ENCODE measurements at places on chromosomes 5 and 9.
A peak's percentile ranks its signal among the peaks of the same experiment; 100 is the strongest.

- DNase-seq, result no peak
These were observed 111.1 kb upstream of the CKMT2 start for GRCh38 chr5:81121836-81122630.

- DNase-seq, result no peak
These were observed 175.5 kb upstream of the SLC30A5 start for GRCh38 chr5:68918306-68918705.

DNA sequence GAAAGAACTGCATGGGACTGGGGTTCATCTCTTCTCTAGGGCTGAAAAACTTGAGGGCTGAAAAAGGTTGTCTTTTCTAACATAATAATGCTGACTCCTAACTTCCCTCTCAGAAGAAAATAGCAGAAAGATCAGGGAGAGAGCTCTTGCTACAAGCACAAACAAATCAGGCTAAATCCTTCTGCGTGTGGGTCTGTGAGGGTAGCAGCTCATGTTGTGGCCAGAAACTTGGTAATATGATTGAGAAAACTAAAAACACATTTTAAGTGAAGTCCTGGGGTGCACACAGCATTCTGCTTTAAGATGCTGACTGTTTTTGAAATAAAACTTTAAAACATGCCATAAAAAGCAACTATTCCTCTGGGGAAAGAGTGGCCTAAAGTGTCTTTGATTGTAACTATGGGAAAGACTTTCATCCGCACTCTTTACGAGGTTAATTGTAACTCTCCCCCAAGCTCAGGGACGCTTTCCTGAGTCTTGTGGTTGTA lies 56.7 kb downstream of the SAXO1 start:
- no peak for DNase-seq

GRCh38 chr5:31807789-31808540 lies 169.0 kb downstream of the PDZD2 start:
- DNase-seq, result no peak

- DNase-seq, result peak; percentile 80
These were observed 16.7 kb upstream of the HSD17B4 start for GRCh38 chr5:119435436-119436132.

DNA sequence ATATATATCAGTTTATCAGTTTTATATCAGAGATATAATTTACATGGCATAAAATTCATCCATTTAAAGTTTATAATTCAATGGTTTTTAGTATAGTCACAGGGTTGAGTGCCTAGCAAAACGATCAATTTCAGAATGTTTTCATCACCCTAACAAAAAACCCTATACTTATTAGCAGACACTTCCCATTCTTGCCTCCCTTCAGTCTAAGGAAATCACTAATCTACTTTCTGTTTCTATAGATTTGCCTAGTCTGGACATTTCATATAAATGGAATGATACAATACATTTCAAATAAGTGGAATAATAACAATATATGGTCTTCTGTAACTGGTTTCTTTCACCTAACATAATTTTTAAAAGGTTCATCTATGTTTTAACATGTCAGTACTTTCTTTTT lies 9.6 kb upstream of the LNPEP start:
- DNase-seq, result no peak

GRCh38 chr9:129355631-129356030 lies 177.6 kb upstream of the IER5L start:
- no peak for DNase-seq

DNA sequence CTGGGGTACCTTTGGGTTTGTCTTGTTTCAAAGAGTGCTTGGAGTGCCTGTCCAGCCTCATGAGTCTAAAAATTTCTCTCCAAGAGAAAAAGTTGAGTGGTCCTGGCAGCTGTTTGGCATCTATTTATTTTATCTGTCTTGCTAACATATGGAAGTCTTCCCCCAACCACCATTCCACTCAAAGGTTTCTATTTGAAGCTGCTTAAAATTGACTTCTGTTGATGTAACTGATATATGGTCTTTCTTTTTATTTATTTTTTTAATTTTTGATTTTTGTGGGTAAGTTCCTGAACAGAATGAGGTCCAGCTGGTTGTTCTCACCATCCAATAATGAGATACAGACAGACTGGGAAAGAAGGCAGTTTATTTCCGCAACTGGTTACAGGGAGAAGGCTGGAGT lies 178.7 kb upstream of the SGCD start:
- DNase-seq, result no peak

DNA sequence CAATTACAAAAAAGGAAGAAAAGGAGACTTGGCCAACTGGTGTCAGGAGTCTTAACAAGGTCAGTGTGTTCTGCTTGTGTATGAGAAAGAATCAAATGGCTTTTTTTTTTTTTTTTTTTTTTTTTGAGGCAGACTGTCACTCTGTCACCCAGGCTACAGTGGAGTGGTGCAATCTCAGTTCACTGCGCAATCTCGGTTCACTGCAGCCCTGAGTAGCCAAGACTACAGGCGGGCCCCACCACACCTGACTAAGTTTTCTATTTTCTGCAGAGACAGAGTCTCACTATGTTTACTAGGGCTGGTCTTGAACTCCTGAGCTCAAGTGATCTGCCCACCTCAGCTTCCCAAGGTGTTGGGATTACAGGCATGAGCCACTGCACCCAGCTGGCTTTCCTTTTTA lies 3.1 kb upstream of the IL7R start:
- DNase-seq, result no peak

DNA sequence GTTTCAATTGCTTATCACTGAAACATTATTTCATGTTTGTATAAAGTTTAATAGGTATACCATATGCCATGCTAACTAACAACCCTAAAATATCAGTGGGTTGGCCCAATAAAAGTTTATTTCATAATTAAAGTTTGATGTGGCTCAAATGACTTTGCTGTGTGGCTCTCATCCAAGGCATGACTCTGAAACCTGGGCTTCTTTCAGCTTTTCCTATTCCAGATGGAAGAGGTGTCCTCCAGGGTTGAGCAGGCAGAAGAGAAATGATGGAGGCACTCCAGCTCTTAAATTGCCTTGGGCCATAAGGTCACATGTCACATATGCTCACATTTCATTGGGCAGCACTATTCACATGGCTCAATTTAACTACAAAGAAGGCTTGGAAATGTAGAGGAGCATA lies 101.9 kb downstream of the MACIR start:
- no peak for DNase-seq

DNA sequence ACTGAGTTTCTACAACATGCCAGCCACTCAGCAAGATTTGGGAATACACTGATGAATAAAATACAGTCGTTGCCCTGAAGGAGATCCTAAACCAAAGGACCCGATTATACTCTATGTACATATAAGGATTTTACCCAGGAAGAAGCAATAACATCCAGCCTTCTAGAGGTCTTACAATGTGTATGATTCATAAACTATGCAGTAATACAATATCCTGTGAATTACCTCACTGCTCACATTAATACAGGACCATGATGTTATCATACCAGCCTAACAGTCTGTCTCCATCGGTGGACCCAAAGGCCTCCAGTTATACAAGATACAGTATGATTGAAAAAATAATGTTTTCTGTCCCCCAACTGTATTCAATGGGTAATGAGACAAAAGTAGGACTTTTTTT lies 310.5 kb upstream of the TRPM3 start:
- DNase-seq, result no peak

- DNase-seq, result no peak
These were observed 26.2 kb downstream of the TYRP1 start for GRCh38 chr9:12719431-12719830.

- DNase-seq, result no peak
These were observed 28.2 kb upstream of the LPAR1 start for GRCh38 chr9:111066468-111066867.

DNA sequence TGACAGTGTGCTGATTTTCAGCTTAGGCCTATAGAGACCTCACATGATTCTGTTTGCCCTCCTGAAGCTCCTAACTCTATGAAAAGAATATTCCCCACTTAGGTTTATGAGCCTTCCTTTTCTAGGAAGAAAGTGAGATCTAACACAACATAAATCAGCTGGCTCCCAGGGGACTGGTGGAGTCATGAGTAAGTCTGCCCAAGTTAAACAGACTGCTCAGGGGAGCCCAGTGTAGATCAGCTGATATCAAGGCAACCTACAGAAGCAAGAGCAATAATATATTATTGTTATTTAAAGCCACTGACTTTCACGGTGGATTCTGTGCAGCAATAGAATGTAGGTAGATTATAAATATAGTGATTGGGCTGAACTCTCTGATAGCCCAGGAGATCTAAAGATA lies 1978.6 kb upstream of the CDH6 start:
- DNase-seq, result no peak

Measured in mucosa of descending colon (tissue), 3 donors.